ENCODE measurements at places on chromosomes 11 and 22.

GRCh38 chr11:17762309-17762974 is 27.9 kb downstream of the KCNC1 start:
- DNase-seq = no peak

DNA sequence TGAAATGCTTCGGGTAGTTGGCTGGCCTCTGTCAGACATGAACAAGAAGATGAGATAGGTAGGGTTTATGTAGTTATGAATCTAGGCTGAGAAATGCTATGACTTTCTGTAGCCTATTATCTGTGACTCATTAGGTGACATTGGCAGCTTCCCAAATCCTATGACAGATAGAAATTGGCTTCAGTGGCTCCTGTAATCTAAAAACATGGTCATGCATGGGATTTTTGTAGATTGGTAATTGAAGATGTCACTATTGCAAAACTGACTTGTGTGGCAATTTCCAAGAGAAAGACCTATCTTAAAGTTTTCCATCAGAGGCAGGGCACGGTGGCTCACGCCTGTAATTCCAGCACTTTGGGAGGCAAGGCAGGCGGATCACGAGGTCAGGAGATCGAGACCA is 29.4 kb upstream of the GRIK4 start:
- peak; percentile 24 for DNase-seq

- no peak for DNase-seq
Measured at GRCh38 chr22:50717709-50718351, 20.2 kb upstream of the ACR start.

DNA sequence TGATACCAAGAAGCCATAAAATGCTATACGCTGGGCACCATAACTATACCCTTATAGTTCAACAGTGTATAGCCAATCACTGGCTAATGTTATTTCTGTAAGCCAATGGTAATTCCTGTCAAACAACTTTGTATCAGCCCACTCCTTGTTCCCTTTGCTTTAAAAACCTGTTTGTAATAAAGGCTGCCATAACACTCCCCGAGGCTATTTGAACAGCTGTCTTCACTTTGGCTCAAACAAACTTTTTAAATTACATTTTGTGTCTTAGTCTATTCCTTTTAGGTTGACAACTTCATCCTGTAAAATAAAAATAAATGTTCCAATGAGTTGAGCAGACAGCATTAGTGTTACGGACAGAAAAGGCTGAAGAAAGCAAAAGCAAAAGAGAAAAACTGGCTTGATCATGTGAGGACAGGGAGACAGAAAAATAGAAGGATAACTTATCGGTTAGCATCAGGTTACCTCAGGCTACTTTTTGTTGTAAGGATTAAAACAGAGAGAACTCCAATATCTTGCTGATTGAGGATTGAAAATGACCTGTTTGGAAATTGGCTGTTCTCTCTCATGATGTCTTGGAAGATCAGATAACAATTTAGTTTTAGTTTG is 95.0 kb downstream of the AASDHPPT start:
- DNase-seq = no peak

- DNase-seq = no peak
Measured at GRCh38 chr11:46106530-46107407, 14.5 kb downstream of the PHF21A start.

GRCh38 chr11:77309401-77310085 is 8.1 kb upstream of the GDPD4 start:
- no peak for DNase-seq

All from small intestine (tissue), 16 donors.